Glutamatergic neuron (in vitro differentiated cells): ENCODE measurements at places on chromosomes 12 and 14. TPM values are rescaled to one million over a fixed set of nuclear protein-coding genes. Genes with fewer than 3 reads are reported as not detected.

The TOMM20L gene
- total RNA-seq = not detected

The PTPN6 gene
- 3.8 TPM for total RNA-seq

The DCN gene
- not detected for total RNA-seq

The ZC2HC1C gene
- 3.2 TPM for total RNA-seq

The INHBE gene
- 18.0 TPM for total RNA-seq

The CCDC175 gene
- total RNA-seq = not detected

The OR6C68 gene
- total RNA-seq = not detected

DNA sequence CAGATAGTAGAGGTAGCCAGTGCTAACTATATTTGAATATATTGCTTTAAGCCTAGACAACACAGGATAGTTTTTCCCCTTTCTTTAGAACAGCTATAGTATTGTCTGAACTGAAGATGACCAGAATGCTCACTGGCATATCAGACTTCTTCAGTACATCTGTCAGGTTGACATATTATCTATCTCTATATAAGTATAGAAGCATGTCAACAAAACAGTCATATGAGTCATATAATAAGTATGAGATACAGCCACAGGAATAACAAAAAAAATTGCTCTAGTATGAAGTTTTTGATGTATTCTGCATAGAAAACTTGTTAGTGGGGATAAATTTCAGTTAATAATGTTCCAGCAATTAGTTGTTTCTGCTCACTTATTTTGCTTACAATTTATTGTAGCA lies 767.7 kb downstream of the LRFN5 start:
- DNase-seq = no peak

GRCh38 chr12:73465106-73465505 lies 1072.5 kb upstream of the ATXN7L3B start:
- DNase-seq = no peak

DNA sequence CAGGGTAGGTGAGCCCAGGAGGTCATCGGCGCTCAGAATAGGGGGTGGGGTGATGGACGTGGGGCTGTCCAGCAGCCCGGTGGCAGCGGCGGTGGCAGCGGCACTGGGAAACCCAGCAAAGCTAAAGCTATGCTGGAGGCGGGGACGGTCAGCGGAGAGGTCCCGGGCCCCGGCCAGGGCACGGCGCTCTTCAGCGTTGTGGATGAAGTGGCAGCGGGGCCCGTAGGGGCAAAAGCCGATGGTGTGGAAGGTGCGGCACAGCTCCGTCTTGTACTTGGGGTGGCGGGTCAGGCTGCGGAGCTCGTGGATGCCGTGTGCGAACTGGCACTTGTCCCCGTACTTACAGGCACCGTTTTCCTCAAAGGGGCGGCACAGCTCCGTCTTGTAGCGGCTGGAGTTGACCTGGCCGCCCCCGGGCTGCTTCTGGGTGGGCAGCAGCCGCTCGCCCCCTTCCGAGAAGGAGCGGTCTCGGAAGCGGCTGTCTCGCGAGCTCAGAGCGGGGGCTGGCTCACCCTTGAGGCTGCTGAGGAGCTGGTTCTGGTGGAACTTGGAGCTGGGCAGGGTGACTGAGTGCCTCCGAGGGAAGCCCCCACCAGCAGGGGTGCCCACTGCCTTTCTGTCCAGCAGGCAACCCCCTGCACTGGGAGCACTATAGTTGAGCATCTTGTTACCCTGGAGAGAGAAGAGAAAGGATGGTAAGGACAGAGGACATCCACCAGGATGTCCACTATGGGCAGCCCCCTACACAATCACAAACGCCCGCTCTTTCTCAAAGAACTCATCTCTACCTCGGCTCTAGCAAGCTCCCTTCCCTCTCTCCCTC lies 2.8 kb downstream of the ZFP36L1 start:
- peak; percentile 7 for DNase-seq

GRCh38 chr12:100414739-100415138 lies 57.9 kb downstream of the SLC17A8 start:
- DNase-seq = no peak

DNA sequence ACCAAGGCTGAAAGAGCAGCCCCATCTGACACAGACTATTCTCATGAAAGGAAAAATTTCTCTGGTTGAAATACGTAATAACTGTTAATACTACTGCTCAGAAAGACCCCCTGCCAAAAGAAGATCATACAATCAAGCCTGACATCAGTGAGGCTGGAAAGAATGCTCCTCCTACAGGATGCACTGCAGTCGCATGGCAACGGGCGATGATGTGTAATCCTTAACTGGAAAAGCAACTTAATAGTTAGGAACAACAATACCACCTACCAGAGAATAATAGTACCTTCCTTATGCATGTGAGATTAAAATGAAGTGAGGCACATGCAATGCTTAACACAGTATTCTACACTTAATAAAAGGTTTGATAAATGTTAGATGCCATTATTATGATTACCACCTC lies 1.2 kb upstream of the GOLGA5 start:
- no peak for DNase-seq

DNA sequence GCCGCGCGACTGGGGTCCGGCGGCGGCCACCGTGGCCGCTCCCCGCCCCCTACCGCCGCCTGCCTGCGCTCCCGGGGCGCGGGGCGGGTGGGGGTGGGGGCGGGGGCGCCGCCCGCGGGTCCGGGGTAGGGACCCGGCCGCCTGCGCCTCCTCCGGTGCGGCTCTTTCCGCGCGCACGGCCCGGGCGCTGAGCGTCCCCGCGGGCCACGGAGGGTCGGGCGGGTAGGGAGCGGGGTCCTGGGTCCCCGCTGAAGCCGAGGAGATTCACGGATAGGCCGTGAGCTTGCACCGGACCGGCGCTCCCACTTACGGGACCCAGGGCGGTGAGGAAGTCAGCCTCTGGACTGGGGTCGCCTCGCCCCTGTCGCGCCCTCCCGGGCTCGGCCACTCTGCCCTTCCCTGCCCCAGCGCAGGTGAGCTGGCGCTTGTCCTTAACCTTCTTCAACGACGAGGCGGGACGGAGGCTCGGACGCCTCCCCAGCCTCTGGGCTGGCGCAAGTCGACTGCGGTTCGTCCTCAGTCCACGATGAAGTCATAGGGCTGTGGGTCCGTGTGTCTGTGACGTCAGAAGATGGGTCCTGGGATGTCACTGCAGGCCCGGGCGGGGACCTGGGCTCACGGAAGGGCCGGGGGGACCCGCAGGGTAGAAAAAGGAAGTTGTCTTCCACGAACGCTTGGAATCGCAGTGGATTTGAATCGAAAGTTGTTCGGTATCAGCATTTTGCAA lies 514 bp downstream of the FBXO34 start:
- peak; percentile 76 for DNase-seq

DNA sequence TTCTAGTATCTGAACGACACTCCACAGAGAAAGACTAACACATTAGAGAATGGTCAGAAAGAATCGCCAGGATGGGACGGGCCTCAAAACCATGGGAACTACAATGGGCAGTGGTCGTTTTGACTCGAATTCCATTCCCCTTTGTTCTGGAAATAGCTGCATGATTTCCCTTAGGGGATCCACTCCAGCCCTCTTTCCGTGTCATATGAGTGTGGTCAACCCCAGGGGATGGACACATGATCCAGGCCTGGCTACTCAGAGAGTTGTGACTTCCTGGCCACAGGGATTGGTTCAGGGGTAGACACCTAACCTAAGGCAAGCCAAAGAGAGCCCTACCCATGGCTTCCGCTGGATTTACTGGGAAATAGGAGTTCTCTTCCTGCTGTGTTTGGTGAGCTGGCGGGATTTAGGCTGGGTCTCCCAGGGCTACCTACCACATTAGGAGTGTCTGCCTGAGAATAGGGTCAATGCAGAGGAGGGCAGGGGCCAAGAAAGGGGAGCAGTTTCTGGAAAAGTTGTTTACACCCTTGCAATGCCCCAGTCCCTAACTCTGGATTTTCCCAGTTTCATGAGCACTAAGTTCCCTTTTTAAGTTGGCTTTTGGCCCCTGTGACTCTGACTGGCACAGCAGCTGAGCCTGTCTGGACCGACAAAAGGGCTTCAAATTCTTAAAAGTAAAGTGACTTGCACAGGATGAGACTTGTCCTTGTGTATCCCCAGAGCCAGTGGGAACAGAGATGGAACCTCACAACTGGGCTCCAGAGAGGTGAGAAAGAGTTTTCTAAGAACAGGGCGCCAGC lies 28.1 kb upstream of the GPATCH2L start:
- DNase-seq = no peak

DNA sequence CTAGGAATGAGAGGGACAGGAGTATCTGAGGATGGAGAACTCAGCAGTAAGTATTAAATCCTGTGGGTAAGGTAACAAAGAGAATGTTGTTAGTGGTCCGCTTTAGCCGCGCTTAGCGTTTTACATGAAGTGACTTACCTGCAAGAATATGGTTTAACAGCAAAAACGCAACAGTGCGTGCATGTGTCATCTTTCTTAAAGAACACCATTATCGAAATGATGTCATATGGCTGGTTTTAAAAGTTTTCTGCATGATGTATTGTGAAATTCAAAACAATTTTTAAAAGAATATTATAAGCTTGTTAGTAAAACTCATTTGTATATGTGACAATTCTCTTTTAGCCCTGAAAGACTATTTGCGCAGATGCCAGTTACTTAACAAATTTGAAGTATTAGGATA lies 1.7 kb downstream of the LEMD3 start:
- DNase-seq = no peak

GRCh38 chr12:107660235-107660634 lies 25.4 kb upstream of the PWP1 start:
- DNase-seq = no peak

- no peak for DNase-seq
Measured at GRCh38 chr12:9240776-9241175, 32.6 kb upstream of the PZP start.

DNA sequence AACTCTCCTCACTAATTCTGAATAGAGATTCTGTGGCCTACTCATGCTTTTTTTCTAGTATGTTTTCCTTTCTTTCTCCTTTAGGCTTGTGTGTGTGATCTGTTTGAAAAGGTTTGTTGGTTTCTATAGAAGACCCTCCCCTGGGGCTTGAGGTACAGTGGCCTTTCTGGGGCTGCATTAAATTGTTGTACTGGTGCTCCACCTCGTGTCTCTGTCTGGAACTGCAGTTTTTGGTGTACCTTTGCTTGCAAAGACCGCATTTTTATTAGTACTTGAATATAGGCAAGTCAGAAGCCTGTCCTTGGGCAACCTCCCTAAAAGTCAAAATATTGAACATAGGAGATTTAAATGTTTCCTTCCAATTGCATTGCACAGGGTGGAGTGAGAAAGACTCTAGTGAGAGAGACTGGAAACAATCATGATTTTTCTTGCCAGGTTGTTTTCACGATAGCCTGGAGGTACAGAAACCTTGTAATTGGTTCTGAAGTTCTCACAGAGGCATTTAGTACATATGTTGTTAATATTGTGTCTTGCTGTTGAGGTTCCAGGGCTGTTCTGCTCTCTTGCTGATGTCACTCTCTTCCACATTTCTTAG lies 39.0 kb downstream of the SLCO1B1 start:
- DNase-seq = peak; percentile 84

GRCh38 chr12:109264095-109264942 lies 44.8 kb downstream of the FOXN4 start:
- peak; percentile 85 for DNase-seq

- no peak for DNase-seq
Measured at GRCh38 chr12:92943482-92944250, 14.6 kb upstream of the EEA1 start.

- no peak for DNase-seq
Measured at GRCh38 chr12:126210026-126210425, 1144.8 kb downstream of the AACS start.

DNA sequence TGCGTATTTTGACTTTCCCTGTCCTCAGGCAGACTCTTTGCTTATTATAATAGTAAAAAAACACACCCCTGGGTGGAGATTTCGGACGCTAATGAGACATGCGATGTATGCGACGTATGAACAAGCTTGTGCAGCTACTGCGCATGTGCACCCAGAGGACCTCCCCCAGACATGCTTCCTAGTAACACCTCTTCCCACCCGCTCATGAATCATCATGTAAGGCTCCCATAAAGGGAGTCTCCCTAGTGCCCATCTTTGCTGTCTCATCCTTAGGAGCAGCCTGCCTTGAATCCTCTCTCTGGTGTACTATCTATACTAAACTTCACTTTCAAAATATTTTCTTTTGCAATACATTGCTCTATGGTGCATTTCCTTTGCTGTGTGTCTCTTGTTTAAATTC lies 210.1 kb downstream of the TMEM132D start:
- DNase-seq = no peak

DNA sequence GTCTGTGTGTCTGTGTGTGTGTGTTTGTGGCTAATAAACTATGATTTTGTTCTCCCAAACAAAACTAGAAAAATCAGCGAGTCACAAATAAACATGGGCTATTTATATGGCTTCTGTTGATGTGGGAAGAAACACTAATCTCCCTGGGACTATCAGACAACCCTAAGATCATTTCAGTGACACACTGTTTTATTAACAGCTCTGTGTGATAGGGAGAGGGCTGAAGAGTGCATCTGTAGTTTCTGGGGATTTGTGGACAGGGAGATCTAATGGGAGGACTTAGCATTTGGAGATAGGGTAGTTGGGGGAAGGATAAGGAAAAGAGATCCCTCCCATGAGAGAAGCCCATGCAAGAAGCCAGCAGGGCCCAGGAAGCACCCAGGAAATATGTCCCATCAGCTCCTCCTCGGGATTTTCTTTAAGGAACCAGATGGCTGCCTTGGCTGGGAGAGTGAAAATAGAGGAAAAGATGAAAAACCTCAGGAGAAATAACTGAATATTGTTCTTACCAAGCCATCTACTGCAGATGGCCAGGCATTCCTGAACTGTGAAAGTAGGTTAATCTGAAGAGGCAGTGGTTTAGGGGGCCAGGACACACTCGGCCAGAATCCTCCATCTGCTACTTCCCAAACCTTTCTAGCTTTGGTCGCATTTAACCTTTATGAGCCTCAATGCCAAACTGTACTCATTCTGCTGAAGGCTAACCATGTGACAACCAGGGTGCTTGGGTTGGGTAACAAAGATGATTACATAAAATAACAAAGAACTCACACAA lies 253.4 kb downstream of the BTG1 start:
- DNase-seq = no peak

- no peak for DNase-seq
Measured at GRCh38 chr14:33951183-33951840, 438 bp upstream of the EGLN3 start.

GRCh38 chr14:104082807-104083206 lies 2.7 kb upstream of the ASPG start:
- DNase-seq = no peak

- DNase-seq = no peak
Measured at GRCh38 chr12:2363836-2364609, 311.2 kb downstream of the CACNA1C start.

DNA sequence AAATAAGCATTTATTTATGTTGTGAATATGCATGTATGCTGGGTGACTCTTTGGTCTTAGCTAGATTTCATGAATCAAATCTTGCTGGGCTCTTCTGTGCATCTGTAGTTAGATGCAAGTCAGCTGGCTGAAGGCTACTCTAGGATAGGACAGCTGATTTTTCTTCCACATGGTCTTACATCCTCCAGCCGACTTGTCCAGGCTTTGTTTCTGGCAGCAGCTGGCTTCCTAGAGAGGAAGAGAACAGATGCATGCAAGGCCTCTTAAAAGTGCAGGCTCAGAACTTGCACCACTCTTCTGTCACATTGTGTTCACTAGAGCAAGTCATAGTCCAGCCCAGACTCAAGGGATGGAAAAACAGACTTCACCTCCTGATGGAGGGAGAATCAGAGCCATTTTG lies 435.4 kb upstream of the STXBP6 start:
- DNase-seq = peak; percentile 46
